ENCODE measurements at places on chromosomes 13 and 19.

GRCh38 chr13:24672141-24673132 lies 7.8 kb upstream of the ATP12A start:
- DNase-seq, result no peak

- DNase-seq, result no peak
Measured at GRCh38 chr19:40533508-40533907, 43.2 kb upstream of the SHKBP1 start.

- peak; percentile 24 for DNase-seq
Measured at GRCh38 chr13:113216254-113217048, 7.0 kb downstream of the CUL4A start.

DNA sequence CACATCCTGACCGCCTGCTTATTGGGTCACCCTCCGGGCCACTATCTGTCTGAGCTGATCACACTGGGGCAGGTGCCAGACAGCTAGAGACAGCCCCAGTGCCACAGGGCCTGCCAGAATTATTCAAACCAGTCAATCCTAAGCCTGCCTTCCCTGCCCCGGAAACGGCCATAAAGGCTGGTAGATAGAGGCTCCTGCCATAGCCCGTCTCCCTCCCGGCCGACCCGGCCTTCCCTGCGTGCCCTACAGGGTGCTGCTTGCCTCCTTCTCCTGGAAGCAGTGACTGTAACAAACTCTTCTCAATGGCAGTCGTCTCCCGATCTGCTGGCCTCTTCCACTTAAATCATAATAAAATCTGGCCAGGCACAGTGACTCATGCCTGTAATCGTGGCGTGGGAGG lies 158.6 kb upstream of the SOX1 start:
- no peak for DNase-seq

DNA sequence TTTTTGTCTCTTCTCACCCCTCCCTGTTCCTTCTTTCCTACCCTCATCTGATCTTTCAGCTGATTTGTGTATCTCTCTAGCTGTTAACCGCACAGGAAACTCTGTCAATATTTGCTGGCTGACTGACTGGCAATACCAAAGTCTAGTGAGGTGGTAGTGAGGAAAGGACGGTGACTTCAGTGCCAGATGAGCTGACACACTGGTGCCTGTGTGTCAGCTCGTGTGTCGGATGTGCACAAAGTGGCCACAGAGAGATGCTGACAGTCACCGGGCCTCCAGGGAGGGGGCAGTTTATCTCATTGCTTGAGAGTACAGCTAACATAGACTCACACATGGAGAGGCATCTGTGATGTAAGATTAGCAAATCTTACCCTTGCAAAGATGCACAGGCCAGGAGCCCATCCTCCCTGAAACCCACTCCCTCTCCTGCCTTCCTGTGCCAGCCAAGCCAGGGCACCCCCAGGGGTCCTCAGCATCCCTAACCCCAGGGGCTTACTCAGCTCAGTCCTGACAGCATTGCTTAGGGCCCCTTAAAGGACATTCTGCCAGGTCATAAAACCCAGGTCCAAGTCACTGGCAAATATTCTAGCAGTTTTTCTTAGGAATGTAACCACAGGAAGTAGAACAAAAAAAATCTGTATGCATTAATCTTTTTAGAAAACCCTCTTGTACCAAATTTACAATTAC lies 80.2 kb downstream of the SHISA2 start:
- DNase-seq, result no peak

GRCh38 chr13:61664801-61665705 lies 249.4 kb upstream of the PCDH20 start:
- DNase-seq, result no peak

DNA sequence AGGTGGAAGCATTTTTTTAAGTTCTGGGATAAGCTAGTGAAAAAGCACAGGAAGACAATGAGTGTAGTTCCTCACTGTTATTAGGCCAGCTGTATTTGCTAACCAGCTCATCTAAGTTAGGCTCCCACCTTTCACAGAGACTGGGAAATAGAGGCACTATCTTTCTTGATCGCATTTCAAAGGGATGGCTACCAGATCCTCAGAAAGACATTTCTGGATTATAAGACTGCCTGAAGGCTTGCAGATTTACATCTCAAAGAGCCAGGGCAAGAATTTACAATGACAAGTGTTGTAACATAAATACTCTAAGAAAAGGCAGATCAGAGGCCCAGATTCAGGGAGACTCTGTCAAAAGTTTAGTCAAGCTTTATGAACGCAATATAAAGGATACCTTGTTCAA lies 1005.5 kb downstream of the PCDH9 start:
- no peak for DNase-seq

DNA sequence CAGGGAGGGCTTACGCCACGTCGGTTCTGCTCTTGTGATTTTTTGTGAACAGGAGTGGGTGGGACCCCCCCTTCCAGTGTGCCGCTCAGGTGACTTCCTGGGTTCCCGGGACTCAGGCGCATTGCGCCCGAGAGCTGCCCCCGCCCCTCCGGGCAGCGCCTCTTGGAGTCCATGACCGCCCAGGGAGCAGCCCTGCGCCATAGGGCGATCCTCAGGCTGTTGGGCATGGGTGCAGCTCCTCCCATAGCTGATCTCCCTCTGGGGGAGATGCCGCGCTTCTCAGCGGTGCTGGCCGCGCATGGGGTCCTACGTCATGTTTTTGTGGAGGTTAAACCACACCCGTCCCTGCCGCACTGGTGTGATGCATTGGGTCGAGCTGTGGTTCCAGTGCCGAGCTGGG lies 7.9 kb upstream of the TMPRSS9 start:
- DNase-seq, result no peak

- DNase-seq, result no peak
Measured at GRCh38 chr19:33681081-33681680, 59.4 kb downstream of the CHST8 start.

DNA sequence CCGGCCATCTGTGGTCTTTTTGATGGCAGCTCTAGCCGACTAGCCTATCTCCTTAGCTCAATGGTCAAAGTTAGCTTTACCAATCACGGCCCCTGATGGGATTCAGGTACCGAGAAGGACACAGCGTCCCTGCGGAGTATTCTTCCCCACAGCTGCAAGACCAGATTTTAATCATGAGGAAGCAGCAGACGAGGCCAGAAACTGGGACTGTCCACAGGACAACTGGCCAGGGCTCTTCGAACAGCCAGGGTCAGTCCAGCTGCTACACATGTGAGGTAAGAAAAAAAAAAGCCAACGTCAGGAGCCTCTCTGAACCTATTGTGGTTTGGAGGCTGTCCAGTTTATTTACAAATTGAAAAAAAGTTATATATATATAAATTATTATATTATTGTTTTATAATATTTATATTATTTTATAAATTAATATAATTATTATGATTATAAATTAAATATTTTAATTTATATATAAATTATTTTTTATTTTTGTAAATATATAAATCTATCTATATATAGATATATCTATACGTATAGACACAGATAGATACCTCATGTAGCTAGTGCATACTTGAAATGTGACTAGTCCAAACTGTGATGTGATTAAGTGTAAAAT lies 10.8 kb downstream of the RINL start:
- DNase-seq, result no peak

GRCh38 chr13:63190219-63190618 lies 1774.6 kb upstream of the PCDH20 start:
- no peak for DNase-seq

GRCh38 chr19:35266520-35267352 lies 2.0 kb upstream of the USF2 start:
- no peak for DNase-seq

- no peak for DNase-seq
Measured at GRCh38 chr19:39870171-39870971, 24.2 kb upstream of the FBL start.

- DNase-seq, result no peak
Measured at GRCh38 chr13:41533266-41534052, 76.1 kb downstream of the RGCC start.

- no peak for DNase-seq
Measured at GRCh38 chr19:44732235-44733014, 16.1 kb upstream of the BCL3 start.

DNA sequence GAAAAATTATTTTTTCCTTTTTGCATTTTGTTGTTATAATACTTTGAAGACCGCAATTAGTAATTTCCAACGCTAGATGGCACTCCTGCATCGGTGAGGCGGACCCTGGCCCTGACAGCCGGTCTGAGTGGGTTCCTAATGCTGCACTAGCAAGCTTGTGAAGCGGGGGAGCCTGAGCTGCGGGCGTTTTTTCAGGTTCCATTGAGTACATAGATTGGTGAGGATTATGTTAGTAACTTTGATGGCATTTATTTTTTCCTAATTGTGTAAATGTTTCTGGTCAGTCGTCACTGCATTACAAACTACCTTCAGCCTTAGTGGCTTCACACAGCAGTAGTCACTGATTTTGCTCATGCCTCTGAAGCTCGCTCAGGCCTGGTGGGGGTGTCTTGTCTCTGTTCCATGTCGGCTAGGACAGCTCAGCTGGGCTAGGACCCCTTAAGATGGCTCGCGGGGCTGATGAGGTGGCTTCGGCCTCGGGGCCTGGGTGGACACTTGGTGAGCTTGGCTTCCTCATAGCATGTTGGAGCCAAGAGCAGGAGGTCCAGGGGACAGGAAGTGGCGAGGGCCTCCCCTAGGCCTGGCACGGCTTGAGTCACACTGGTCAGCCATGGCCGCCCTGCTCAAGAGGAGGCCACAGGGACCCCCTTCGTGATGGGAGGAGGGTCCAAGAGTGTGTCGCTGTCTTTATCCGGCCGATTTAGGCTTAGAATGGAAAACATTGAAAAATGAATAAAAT lies 25.0 kb downstream of the ERCC5 start:
- DNase-seq, result no peak

GRCh38 chr13:113187263-113187669 lies 21.2 kb downstream of the PCID2 start:
- DNase-seq, result peak; percentile 64

- DNase-seq, result no peak
Measured at GRCh38 chr13:114145722-114146121, 13.3 kb upstream of the RASA3 start.

DNA sequence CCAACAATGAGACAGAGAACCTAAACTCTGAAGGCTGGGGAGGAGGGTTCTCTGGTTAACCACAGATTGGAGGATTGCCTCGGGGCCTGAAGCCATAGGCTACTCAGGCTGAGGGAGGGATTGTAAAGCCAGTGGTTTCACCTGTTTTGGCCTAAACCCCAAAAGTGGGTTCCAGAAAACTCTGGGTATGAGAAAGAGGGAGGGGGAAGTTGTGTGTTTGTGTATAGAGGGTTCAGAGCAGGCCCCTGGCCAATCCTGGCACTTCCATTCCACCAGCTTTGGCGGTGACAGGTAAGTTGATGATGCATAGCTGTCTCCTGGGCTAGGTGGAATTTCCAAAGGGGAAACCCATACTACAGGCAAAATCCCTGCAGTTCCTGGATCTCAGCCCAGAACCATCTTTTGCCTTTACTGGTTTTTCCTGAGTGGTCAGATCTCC lies 13.5 kb upstream of the CCDC97 start:
- no peak for DNase-seq

- no peak for DNase-seq
Measured at GRCh38 chr13:91346062-91346461, 1.4 kb upstream of the MIR17HG start.

DNA sequence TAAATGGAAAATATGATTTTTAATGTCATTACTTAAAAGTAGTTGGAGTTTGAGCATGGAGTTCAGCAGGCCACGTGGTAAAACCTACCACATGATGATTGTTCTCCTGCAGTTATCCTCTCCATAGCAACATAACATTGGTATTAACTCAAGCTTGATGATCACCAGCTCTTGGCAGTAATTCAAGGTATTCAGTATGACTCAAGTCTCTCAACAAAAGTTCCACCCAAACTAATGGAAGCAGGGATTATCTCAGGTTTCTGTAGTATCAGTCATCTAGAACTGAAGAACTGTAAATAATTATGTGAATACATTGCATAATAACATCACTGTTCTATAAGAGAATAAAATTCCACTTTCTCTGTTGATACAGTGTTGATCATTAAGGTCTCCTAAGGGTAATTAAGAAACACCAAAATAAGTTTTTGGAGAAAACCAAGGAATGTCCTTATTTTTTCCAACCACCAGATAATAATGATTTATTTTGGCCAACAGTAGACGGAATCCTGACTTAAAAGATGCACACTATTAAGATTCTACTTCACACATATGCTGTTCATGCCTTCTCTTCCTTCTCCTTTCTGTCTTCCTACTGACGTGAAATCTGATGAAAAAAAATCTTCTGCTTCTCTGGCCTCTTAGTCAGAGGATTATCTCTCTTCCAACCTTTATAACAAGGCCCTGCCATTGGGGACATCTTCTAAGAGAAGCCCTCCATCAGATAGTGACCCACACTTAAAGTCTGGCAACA lies 1092.3 kb downstream of the EFNB2 start:
- no peak for DNase-seq

- DNase-seq, result no peak
Measured at GRCh38 chr13:55219538-55219937, 1921.2 kb upstream of the PRR20A start.

DNA sequence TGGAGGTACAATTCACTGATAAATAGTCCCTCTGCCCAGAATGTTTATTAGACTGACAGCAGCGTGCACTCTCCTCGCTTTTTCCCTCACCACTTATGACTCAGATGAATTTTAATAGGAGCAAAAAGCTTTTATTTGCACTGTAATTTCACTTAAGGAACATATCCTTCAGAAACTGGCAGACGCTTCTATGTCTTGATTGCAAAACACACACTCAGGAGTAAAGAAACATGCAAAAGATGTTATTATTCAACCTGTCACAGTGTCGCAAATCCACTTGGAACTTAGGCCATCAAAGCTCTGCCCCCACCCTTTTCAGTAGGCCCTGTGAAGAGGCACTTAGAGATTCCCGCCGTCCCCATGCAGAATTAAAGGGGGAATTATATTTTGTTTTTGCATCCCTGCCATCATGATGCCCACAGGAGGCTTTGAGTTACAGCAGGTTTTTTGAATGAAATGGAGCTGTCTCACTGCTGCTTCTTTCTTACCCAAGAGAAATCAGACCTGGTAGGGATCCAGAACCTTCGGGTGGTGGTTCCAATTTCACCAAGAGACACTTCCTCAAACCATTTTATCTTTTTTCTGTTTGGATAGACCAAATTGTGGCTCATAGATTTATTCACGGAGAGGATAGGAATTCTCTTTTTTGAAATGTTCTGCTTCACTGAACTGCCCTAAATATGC lies 74.5 kb downstream of the GGACT start:
- DNase-seq, result no peak

- no peak for DNase-seq
Measured at GRCh38 chr13:32075170-32075851, 43.7 kb downstream of the FRY start.

- DNase-seq, result no peak
Measured at GRCh38 chr19:45471931-45472562, 4.3 kb downstream of the FOSB start.

- no peak for DNase-seq
Measured at GRCh38 chr13:45784755-45785675, 66.5 kb downstream of the SIAH3 start.

DNA sequence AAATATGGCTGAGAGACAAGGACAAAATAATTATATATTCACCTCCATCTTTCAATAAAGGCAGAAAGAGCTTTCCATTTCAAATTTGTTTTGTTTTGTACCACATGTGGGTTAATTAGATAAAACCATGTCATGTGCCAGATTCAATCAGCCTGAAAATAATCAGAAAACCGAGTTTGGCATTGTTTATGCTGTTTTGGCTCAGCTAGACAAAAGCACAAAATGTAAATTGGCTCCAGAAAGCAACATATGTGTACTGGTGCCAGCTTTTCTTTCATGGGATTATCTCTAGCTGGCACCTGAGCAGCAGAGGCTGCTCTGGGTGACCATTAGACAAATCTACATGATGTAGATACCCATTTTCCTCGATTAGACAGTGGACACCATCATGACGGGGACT lies 9.2 kb upstream of the DNAJC15 start:
- DNase-seq, result no peak

- DNase-seq, result no peak
Measured at GRCh38 chr13:113554333-113554700, 30.2 kb upstream of the TFDP1 start.
